Fibroblast of mammary gland (primary cell): ENCODE measurements at places on chromosomes 4 and X.

GRCh38 chr4:26074712-26075430 is 160.9 kb downstream of the SMIM20 start:
- DNase-seq: no peak

DNA sequence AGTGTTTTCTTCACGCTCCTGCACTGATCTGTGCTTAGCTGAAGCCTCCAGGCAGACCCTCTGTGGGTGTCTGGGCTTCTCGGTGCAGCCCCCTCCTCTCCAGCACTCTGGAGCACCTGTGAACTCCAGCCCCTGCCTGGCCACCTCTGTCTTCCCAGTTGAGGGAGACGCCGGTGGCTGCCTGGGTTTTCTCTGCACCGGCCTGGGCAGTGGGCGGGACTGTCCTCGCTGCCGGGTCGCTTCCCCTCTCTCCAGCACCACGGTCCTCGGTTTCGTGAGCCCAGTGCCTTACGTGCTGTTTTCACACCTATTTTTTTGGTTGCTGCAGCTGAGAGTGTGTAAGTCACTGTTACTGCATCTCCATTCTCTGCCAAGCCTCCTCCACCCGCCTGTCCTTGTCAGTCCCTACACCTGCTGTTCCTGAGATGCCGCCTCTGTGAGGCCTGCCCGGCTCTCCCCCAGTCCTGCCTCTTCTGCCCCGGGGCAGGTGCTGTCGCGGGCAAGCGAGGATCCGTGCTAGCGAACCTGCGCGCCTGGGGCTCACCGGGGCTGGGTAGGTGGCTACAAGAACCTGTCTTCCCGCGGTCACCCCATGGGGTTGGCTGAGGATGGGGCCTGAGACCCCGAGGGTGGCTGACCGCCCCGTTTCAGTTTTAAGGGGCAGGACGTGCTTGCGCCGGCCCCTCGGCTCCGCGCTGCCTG is 2.4 kb upstream of the FGFRL1 start:
- no peak for DNase-seq

- no peak for DNase-seq
These were observed 1.3 kb downstream of the ASB12 start for GRCh38 chrX:64229154-64229553.

DNA sequence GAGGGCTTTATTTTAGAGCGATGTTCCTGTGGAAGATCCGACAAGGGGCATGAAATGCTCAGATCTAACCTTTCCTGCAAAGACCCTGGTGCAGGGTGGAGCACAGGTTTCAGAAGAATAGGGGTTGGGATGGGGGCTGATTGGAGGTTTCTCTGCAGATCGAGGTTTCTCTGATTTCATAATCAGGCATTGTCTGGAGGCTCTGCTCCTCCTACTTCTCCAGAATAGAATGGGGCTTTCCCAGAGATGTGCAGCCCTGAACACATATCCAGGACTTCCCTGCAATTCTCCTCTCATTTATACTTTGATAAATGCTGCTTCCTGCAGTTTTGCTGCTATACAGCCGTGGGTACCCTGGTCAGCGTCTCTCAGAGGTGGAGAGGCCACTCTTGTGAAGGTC is 397.6 kb upstream of the BOD1L1 start:
- no peak for DNase-seq

GRCh38 chr4:119264743-119265142 is 52.2 kb downstream of the USP53 start:
- no peak for DNase-seq

- DNase-seq: peak; percentile 73
These were observed 3.4 kb upstream of the AVPR2 start for GRCh38 chrX:153900831-153901752.

GRCh38 chrX:69074726-69075125 is 90.5 kb downstream of the PJA1 start:
- no peak for DNase-seq

DNA sequence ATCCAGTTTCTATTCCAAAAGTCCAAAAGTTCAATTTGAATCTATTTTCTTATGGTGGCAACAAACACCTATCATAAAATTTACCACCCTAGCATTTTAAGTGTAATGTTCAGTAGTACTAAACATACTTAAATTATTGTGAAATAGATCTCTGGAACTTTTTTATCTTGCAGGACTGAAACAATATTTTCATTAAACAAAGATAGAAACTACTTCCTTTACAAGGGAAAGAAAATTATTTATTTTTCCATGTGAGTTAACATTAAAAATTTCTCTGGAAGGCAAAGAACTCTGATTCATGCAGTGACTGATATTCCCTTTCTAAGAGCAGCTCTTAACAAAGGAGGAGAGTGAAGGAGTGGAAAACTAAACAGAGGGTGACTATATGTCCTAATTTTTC is 40.2 kb downstream of the ADH7 start:
- DNase-seq: peak; percentile 51

DNA sequence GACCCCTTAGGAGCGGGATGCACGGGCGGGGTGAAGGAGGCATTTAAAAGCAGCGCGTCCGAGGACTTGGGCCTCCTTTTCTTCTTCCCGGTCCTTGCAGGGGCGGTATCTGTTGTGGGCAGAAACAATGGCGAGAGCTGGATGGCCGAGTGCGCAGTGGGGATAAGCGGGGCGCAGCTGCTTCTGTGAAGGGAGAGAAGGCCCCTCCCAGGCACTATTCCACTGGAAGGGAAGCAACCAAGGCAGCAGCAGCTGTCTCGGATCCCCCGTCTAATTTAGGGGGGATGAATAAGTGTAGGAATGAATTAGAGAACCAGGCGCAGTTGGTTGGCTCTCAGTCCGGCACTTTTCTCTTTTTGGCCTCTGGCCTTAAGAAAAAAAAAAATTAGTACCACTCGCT is 995 bp downstream of the SMARCA5 start:
- DNase-seq: peak; percentile 48

GRCh38 chr4:40316782-40317635 is 18.1 kb upstream of the CHRNA9 start:
- DNase-seq: peak; percentile 97

DNA sequence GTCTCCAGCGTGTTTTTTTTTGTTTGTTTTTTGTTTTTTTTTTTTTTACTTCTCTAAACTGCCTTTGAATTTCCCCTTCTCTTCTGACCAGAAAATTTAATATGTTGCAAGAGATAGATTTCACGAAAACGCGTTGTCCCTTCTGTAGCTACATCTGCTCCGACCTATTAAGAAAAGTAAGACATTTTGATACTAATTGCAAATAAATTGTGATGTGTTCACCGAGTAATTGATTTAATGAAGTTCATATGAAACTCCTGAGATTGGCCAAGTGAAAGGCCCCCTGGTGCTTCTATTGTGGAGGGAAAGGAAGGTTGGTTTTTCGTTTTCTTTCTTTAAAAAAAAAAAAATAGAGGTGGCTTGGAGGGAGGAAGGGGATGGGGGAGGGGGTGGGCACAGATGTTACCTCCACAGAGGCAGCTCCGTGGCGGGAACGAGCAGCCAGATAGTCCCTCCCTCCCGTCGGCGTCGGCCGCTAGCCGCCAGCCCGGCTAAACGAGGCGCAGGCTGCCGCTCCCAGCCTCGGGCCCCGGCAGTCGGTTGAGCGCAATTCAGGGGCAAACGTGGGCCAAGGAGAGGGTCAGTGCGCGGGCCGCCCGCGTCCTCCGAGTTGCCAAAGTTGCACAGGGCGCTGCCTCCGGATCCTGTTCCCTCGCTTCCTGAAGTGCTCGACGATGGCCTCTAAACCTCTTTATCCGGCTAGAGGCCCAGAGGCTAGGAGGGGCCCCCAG is 139.1 kb upstream of the ZIC3 start:
- DNase-seq: no peak

DNA sequence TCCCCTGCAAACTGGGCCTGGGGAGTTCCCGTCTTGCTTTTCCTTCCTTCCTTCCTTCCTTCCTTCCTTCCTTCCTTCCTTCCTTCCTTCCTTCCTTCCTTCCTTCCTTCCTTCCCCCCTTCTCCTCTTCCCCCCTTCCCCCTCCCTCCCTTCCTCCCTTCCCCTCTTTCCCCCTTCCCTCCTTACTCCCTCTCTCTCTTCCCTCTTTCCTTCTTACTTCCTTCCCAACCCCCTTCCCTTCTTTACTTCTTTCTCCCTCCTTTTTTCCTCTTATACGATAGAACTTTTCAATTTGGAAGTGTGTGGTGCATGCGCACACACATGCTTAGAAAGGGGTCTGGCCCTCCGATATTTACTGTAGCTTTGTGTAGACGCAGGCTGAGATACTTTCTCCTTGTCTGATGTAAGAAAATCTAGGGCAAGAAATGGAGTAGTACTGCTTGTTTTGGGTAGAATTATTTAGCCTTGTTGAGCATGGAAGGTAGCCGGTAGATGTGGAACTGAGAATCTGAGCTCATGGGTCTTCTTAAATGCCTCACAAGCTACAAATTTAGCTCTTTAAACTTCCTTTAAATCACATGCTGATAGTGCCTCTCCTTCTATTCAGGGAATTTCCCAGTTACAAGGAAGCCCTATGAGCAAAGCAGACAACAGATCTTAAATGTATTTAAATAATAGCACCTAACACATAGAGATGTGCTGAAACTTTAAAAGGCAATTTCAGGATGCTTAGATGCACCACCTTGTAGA is 189.6 kb downstream of the GPAT3 start:
- DNase-seq: no peak

- DNase-seq: no peak
These were observed 48.0 kb downstream of the TXK start for GRCh38 chr4:48085821-48086589.

- no peak for DNase-seq
These were observed 505.4 kb upstream of the PITX2 start for GRCh38 chr4:111128327-111128726.
